ENCODE measurements at places on chromosomes 11 and 22.

DNA sequence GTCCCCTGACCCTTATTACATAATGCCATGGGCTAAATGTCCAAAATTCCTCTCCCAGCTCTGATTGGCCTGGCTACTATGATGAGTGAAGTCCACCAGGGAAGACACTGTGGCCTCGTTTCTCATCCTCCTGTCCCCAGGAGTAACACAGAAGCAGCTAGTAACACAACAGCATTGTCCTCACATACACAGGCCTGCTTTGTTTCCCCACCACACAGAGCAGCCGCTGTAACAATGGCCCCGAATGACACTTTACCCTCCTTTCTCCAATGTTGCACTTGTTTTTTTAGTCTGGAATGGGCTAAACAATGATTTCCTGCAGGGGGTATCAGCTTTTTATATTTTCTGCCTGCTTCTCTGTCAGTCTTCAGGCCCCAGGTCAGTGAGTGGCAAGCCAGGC is at the start of gene PRR5L:
Gene PRR5L (plus strand): TSS at position 363 of the 400 bp plus-strand sequence. CDS start 104,834 bp downstream, outside the sequence.
- DNase-seq, result no peak

GRCh38 chr11:128324531-128325141 is 262.7 kb downstream of the ETS1 start:
- DNase-seq, result no peak

GRCh38 chr11:9386086-9386485 is 1.6 kb downstream of the IPO7 start:
- DNase-seq, result no peak

- no peak for DNase-seq
Observed at GRCh38 chr11:69333879-69334278, 39.9 kb downstream of the MYEOV start.

DNA sequence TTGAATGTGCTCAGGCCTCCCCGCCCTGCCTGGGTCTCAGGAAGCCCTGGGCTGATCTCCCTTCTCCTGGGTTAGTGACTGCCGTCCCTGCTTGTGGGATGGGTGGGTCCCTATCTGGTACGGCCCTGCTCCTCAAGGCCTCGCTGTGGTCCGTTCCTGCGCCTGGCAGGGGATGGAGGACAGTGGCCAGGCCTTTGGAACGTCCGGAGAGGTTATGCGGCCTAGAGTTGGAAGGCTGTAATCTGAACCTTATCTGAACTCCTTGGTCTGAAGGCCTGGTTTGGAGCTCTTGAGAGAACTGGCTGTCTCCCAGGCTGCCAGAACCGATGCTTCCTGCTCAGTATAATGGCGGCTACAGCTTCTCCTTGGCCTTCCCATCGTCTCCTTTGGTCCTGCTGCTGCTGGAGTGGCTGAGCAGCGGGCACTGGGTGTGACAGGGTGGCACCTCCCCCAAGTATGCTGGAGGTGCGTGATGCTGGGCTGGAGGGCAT is 72.8 kb downstream of the FLI1 start:
- DNase-seq, result peak; percentile 36

DNA sequence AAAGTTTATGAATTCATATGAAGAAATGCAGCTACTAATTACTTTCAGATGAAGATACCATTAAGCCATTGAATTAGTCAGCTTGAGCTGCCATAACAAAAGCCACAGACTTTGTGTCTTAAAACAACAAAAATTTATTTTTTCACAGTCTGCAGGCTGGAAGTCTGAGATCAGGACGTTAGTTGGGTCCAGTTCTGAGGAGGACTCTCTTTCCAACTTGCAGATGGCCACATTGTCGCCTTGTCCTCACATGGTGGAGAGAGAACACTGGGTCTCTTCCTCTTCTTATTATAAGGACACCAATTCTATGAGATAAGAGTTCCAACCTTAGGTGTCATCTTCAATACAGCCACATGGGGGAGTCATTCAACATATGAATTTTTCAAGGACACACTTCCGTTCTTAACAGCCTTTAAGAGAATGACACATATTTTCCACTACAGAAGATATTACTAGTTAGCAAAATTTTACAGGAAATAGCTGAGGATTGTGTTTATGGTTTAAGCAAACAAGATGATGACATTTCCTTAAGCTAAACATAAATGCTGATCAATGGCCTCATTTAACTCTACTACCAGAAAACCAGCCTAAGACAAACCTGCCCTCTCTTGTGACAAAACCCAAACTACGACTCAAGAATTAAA is 56.0 kb downstream of the DCUN1D5 start:
- DNase-seq, result peak; percentile 83

DNA sequence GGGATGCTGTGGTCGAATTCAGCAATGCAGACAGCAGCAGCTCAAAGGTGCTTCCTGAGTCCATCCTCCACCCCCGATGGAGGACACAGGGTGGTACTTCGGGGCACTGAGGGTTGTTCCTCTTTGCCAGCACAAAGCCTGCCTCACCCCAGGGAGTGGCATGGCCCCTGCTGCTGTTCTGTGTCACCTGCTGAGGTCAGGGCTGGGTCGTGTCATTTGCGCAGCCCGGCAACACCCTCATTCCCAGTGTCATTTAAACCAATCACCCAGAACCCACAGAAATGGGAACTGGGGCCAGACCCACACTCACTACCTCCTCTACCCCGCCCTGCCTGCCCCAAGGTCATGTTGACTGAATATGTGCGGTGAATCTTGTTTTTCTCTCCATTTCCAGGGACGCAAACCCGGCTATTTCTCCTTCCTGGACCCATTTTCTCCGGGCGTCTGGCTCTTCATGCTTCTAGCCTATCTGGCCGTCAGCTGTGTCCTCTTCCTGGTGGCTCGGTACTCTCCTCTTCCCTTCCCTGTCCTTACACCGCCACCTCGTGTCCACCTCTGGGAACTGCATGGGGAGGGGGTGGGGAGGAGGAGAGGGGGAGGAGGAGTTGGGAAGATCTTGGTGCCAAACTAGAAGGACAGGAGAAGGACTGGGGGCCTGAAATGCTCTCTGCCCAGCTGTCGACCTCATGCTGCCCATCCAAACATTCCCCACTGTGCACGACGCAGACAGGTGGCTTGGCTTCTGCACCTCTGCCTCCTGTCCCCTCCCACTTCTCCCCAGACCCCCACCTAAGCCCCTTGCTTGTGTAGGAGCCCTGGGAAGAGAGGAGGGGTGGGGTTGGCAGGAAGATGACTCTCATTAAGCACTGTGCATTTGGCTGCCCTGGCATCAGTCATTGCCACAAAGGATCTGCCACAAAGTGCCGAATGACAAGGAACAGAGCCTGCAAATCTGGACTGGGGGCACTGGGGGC is 71.2 kb upstream of the TBCEL start:
- DNase-seq, result peak; percentile 67

- DNase-seq, result peak; percentile 63
Observed at GRCh38 chr11:118998822-118999221, 884 bp downstream of the CENATAC start.

DNA sequence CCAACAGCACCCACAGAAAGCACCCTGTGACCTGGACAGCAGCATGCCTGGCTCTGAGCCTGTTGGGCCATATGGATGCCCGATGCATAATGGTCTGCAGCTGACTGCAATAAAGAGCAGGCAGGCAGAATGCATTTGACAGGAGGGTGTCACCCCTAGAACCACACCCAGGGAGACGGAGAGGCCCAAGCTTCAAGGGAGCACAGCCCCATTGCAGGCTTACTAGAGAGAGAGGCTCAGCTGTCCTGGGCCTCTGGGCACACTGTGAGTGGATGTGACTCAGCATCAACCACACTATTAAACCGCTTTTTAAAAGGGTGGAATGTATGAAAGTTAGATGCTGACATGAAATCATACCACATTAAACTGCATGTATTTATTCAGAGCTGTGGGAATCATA is 365.3 kb downstream of the CTTN start:
- peak; percentile 11 for DNase-seq

GRCh38 chr11:113885897-113886296 is 10.5 kb upstream of the USP28 start:
- DNase-seq, result no peak

GRCh38 chr22:32852395-32853251 is 51.1 kb downstream of the TIMP3 start:
- DNase-seq, result no peak

- DNase-seq, result peak; percentile 98
Observed at GRCh38 chr11:65479184-65480145, 19.4 kb upstream of the MALAT1 start.

DNA sequence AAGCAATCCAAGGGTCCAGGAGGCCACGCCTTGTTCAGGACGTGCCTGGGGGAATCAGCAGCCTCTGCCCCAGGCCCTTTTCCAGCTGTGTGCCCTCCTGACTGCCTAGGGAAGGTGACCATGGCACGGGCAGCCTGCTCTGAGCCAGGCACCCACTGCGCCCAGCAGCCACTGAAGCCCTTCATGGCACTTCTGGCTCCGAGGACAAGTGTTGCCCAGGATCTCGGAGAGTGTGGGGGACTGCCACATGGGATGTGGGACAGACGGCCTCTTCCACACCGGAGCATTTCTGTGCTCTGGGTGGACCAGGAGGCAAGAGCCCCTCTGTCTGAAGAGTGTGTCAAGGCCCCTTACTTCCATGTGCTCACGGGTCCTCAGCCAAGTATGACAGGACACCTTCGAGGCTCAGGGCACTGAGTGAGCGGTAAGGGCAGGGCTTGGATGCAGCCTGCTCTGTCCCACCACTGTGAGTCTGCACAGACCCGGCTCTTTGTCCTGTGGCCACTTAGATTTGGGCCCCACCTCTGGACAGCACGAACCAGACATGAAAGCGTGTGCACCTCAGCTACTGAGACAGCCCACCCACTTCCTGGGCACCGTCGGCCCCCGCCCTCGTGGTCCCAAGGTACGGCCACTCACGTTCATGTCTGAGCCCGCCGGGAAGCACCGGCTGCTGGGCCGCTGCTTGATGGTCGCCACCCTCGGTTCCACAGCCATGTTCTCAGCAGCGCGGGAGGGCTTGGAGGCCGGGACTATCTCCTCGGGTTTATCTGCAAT is 93.6 kb downstream of the CTTN start:
- no peak for DNase-seq

DNA sequence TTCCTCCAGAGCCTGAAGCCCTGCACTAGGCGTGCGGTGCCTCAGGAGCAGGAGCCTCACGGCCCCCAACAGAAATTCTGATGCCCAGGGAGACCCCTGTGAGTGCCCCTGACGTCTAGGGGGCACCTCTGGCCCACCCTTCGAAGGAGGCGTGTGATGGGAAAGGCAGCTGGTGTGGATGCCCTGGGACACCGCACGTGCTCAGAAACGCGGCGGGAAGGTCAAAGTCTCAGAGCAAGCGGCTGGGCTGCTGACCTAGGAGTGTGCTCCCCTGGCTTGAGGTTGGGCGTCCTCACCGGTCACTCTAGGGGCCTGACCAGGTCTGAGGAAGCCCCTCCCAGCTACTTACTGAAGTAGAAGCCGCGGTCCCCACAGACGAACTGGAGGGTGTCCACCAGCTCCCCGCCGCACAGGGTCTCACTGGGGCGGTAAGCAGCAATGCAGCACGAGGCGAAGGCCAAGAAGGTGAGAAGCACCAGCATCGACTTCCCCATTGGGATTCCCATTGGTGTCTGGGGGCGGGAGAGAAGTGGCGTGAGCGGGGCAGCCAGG is 4.1 kb downstream of the IGF2 start:
- no peak for DNase-seq

- DNase-seq, result no peak
Observed at GRCh38 chr11:12762278-12762677, 88.1 kb downstream of the TEAD1 start.

DNA sequence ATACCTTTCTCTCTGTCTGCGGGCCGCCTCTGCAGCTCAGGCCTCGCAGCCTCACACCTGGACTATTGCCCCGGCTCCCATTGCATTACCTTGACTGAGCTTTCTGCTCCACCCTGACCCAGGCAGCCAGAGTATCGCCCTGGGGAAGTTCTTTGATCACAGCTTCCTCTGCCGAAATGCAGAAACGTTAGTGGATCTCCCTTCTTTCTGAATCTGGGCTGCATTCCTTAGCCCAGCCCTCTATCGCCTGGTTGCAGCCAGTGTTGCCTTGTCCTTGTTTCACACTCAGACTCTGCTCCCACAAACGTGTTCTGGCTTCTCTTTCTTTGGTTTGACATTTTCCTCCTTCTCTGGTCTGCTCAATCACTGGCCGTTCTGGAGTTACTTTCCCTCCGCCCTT is 195.7 kb downstream of the ADAMTS15 start:
- DNase-seq, result no peak

DNA sequence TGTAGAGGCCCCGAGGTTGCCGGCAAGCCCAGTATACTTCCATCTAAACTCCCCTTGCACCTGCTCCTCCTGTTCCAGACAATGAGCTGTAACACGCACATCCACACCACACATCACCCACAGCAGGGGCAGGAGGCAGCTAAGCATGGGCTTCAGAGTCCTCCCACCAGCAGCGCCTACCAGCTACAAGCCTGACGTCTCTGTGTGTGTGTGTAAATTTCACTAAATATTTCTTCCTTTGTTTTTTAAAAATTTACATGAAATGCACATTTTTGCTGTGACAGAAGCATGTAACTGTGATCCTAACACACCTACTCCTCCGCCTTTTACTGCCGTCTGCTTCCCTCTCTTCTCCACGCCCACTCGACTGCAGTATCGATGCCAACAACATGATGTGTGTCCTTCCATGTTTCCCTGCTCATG is 29.4 kb upstream of the PACSIN2 start:
- no peak for DNase-seq

- peak; percentile 40 for DNase-seq
Observed at GRCh38 chr22:25402501-25403283, 161.8 kb upstream of the GRK3 start.

GRCh38 chr22:30001459-30001858 is 78.8 kb upstream of the HORMAD2 start:
- no peak for DNase-seq

- peak; percentile 67 for DNase-seq
Observed at GRCh38 chr11:120682866-120683265, 171.3 kb downstream of the GRIK4 start.

- DNase-seq, result peak; percentile 59
Observed at GRCh38 chr11:79097246-79097875, 343.5 kb downstream of the TENM4 start.

- DNase-seq, result no peak
Observed at GRCh38 chr11:78190374-78190773, 1.7 kb downstream of the USP35 start.

DNA sequence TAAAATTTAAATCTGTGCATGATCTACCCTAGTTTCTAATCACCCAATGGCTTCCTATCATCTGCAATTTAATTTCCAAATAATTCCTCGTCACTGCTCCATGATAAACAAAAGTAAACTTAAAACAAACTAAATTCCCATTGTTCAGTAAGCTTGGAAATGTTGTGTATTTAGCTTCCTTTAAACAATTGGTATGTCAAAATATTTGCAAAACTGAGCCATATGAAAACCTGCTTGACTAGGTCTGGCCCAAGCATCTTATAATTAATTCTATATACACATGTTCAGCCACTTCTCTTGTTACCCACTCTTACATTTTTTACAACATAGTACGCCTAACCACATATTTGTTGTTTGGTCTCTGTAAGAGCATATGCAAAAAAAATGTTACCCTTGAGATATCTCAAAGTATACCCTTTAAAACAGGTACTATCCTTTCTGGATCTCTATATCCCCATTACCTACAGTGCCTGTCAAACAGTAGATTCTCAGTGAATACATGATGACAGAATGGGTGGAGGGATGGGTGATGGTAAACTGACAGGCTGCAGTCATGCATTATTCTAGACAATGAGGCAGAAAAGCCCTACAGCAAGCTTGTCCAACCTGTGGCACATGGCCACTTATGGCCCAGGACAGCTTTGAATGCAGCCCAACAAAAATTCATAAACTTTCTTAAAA is 1277.9 kb upstream of the TENM4 start:
- no peak for DNase-seq

Data from AG10803 (cell line).